NCI-H524 (cell line): ENCODE measurements at places on chromosomes 5 and 9.
A peak's percentile ranks its signal among the peaks of the same experiment; 100 is the strongest.

DNA sequence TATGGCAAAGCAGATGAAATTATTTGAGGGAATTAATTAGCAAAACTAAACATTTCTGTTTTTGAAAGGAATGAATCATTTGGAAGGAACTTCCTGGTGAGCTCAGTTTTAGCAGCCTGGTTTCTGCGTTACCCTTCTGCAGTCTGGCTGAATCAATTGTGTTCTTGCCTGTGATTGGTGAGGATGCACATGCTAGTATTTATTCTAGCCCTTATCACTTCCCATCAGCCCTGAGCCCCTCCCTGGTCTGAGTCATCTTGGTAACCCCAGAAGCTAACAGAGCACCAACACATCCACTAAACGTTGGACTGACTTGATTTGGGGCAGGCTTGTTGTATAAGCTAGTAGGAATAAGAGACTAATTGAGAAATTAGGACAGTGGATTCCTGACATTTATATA is 6.6 kb downstream of the TJP2 start:
- no peak for DNase-seq

GRCh38 chr9:8734760-8735159 is 935.2 kb upstream of the DMAC1 start:
- DNase-seq = no peak

DNA sequence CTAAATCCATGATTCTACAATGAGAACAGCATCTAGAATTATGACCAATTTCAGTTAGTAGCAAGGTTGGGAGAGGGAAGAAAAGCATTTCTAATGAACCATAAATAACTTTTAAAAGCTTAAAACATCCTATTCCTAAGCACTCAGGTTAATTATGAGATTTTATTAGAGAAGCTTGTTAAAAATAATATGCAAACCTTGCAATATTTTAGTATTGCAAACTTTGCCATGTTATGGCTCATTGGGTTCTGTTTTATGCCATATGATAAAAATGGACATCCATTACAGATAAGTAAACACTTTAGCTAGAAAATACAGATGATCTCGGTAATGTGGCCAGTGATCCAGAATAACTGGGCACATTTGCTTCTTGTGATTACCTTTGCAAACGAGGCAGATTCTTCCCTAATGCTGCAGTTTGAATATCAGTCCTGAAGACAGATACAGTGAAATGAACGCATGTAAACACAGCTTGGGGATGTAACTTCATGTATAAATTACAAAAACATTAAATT is 447.0 kb downstream of the PLK2 start:
- no peak for DNase-seq

DNA sequence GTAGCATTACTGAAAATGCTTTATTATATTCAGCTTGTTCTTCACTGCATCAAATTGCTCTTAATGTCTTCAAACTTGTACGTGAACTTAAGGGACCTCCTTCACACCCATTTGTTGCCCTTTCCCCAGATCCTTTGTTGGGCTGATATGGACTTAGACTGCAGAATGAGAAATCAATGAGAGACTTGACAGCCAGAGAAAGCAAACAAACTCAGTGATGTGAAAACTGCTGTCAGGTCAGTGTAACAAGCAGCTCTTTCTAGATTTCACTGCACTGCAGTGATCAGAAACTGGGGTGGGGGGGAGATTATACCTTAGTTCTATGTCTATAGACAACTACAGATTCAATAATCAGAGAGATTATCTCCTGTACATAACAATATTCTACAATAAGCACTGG is 491.0 kb upstream of the DAP start:
- no peak for DNase-seq

DNA sequence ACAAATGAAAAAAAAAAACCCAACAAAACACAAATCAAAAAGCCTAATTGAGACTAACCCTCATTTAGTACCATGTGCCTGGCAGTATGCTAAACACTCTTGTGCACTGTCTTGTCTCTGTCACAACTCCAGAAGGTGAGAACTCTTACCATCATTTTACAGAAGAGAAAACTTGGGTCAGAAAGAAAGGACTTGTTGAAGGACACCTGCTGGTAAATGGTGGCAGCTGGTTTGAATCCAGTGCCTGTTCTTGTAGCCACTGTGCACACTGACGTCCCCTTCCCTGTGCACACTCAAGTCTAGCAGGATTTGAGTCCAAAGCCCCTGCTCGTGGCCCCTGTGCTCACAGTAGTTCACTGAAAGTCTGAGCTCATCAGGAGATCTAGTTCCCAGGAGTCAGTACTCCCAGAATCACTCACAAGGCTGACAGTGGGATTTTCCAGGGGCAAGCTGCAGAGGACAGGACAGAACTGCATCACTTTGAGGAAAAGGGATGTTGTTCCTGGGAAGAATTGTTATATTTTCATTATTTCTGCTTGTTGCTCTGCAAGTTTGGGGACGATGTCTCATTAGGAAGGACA is 43.0 kb upstream of the HSD17B4 start:
- DNase-seq = no peak

- peak; percentile 89 for DNase-seq
Observed at GRCh38 chr9:135010921-135011320, 76.5 kb upstream of the OLFM1 start.

- no peak for DNase-seq
Observed at GRCh38 chr5:159774476-159775031, 141.7 kb upstream of the ADRA1B start.

GRCh38 chr5:76425928-76426804 is 23.1 kb downstream of the IQGAP2 start:
- DNase-seq = no peak

DNA sequence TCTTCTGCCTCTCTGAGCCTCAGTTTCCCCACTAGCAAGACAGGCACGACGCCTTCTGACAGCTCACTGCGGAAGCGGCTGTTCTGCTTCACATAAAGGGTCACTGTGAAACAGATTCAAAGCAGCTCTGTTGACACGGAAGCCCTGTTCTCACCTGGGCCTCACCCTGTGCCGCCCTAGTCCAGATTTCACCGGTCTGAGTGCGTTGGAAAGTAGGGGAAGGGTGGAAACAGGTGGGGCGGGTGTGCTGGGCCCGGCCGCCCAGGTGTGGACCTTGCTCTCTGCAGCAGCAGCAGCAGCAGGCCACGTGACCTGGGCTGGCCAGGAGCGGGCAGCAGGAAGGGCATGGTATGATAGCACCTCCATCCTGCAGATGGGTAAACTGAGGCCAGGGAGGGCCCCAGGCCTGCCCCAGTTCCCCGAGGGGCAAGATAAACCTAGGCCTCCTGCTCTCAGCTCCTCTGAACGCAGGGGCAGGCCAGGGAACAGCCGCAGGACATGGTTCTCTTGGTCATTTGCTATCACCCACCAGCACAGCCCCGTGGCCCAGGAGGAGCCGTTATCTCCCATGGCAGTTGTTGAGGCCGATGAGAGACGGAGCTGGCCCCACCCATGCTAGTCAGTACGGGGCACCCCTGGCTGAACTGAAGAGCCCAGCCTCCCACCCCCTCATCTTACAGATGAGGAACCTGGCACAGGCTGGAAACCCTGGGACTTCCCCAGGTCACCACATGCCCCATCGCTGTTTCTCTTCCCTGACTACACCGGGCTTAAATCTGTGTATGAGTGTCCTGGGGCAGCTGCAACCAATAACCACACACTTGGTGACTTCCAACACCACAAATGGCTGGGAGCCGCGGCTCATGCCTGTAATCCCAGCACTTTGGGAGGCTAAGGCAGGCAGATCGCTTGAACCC is 12.1 kb downstream of the PTGES2 start:
- no peak for DNase-seq

DNA sequence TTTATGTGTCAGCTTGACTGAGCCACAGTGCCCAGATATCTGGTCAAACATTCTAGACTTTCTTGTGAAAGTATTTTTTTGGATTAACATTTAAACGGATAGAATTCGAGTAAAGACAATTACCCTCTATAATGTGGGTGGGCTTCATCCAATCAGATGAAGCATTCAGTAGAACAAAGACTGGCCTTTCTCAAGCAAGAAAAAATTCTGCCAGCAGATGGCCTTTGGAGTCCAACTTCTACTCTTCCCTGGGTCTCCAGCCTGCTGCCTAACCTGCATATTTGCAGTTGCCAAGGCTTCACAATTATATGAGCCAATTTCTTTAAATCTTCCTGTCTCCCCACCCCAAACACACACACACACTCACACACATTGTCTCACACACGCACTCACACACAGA is 86.4 kb downstream of the MED10 start:
- DNase-seq = peak; percentile 44

DNA sequence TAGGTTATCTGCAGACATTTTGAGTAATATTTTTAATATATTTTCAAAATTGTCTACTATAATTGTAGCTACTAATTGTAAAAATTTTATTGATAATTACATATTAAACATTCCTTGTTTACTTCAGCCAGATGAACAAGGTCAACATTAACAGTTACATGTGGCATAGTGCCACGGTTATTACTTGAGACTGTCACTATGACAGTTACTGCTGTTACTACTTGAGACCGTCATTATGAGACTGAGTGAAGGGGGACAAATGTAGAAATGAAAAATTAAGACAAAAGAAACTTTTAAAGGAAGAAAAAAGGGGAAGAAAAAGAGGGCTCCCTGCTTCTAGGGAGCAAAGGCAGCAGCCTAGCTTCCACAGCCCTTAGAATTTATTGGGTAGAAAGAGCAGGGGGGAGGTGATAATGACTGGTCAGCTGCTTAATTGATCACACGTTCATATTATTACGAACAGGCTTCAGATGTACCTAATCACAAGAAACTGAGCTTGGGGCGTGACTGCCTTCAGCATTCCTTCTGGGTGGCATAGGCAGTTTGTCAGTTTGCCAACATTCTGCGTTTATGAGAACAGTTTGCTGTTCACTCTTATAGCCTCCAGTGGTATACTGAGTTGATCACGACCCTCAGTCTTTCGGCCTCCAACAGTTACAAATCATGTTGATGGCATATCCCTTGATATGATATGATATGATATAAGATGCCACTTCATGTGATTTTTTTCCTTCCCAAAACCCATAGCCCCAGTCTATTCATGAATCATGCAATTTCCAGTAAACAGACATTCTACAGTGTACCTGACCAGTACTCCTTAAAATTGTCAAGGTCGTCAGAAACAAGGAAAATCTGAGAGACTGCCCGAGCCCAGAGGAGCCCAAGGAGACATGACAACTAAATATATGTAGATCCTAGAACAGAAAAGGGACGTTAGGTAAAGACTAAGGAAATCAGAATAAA is 13.1 kb downstream of the MARCHF6 start:
- no peak for DNase-seq

- DNase-seq = no peak
Observed at GRCh38 chr5:138706655-138707480, 46.4 kb upstream of the CTNNA1 start.

DNA sequence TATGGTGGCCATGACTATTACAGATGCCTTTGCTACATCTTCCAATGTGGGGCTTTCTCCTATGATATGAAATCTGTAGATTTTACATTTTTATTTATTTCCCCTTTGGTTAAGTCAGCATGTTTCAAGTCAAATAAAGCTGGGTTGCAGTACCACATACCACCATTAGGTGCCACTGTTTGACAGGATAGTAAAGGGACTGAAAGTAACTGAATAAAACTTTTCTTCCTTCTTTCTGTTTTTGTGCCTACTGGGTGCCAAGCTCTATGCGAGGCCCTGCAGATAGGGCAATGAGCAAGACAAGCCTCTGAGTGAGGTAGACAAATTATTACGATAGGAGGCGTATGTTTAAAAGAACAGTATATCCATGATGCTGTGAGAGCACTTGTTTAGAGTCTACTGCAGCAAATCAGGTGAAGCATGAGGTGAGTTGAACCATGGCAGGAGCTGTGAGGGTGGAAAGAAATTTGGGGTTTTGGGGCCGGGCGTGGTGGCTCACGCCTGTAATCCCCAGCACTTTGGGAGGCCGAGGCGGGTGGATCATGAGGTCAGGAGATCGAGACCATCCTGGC is 64.8 kb downstream of the GDNF start:
- peak; percentile 28 for DNase-seq

- no peak for DNase-seq
Observed at GRCh38 chr5:149301049-149301743, 29.5 kb downstream of the AFAP1L1 start.

GRCh38 chr5:107876261-107876660 is 205.5 kb upstream of the EFNA5 start:
- DNase-seq = no peak

DNA sequence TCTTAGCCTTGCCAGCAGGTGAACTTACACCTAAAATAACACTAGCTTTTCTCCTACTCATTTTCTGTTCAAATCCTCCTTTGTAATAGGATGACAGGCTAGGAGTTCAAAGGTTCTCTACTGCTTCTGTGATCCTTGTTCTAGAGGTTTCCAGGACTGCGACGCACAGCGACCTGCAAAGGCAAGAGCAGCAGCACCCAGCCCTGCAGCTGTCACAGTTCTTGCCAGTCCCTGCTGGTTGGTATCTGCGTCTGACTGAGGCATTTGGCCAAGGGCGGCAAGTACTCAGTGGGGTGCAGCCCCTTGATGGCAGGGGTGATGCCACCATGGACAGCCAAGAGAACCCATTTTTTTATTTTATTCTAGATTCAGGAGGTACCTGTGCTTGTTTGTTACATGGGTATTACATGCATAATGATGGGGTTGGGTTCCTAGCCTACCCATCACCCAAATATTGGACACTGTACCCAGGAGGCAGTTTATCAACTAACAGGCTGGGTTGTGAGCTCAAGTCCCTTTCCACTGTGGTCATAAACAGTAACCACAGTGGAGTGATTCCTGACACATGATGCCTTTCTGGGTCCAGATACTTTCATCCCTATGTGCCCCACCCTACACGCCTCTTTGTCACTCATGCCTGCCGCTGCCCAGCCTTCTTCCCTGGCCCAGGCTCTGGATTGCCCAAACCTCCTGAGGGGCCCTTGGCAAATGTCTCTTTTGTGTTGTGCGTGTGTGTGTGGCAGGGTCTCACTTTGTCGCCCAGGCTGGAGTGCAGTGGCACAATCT is 111.0 kb downstream of the GAPVD1 start:
- no peak for DNase-seq

- no peak for DNase-seq
Observed at GRCh38 chr9:818958-819357, 22.5 kb upstream of the DMRT1 start.

GRCh38 chr9:127193483-127193882 is 71.0 kb upstream of the ANGPTL2 start:
- DNase-seq = no peak

DNA sequence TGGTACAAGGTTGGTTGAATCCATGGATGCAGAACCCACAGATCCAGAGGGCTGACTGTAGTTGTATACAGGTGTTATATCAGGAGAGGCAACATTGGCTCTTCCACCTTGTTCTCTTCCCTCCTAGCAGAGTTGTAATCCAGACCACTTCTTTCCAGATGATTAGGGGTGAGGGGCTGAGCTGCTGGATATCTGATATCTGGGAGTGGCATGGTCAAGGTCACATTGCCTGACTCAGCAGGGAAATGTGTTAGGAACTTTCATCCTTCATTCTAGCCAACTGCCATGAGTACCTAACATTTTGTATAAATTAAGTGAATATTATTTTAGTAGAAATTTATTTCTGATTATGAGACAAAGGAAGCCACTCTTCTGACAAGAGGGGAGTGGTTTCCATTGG is 7.3 kb downstream of the DAPK1 start:
- no peak for DNase-seq
